ENCODE measurements at places on chromosomes 7 and 10. TPM values are rescaled to one million over a fixed set of nuclear protein-coding genes. Genes with fewer than 3 reads are reported as not detected.
A peak's percentile ranks its signal among the peaks of the same experiment; 100 is the strongest.

The CCDC172 gene
- total RNA-seq: not detected

The H2BK1 gene
- 6.8 TPM for total RNA-seq

The SCIN gene
- total RNA-seq: 0.16 TPM

The SPDYE2B gene
- not detected for total RNA-seq

The HOXA10 gene
- total RNA-seq: not detected

The CYP2E1 gene
- 2.4 TPM for total RNA-seq

The MNX1 gene
- total RNA-seq: 0.30 TPM

The MYO3A gene
- total RNA-seq: 0.46 TPM

- no peak for DNase-seq
These were observed 148.5 kb downstream of the PTPN20 start for GRCh38 chr10:47059606-47060311.

DNA sequence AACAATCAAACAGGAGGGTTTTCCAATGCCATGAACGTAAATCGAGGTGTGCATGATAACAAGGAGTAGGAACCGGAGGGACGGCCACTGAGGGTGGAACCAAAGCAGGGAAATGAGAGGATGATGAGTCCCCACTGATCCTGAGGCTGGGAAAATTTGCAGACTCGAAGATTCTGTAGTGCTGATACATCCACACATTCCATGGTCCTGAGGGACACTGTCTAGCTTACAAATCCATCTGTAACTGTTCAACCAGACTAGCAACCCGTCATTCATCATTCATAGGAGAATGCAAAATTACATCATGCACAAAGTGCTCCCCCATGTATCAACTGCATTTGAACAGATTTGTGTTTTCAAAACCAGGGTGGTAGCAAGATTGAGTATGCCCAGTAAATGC, 189.7 kb downstream of the PTPRN2 start:
- DNase-seq: no peak

GRCh38 chr7:132337450-132338080, 238.7 kb downstream of the PLXNA4 start:
- no peak for DNase-seq

DNA sequence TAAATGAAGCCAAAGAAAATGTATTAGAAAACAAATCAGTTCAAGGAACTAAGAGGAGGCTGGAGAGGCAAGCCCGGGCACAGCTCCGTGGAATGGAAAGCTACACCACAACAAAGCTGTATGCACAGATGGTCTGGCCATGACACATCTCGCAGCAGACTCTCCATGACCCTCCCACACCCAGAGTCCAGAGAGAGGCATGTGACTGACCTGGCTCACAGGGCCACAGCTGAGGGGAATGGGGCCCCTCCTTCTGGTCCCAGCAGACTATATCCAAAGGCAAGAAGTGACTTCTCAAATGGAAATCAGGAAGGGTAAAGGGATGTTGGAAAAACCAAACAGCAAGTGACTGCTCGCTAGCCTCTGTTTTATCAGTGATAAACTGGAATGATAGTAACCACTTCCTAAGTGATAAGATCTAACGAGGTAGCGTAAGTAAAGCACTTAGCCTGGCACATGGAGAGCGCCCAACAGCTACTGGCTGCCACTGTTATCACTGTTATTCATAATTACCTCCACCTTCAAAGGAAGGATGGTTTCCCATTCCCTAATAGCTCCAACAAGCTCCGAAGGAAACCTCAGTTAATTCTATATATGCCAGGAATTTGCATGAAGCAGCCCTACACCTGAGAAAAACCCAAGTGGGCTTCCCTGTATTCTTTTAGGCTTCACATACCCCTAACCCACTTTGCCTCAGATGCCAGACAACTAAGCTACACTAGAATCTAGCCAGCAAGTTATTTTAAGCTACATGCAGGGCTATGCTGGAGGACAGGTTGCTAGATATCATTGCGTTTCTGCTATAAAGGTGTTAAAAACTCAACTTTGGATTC, 8.4 kb downstream of the OSBPL3 start:
- no peak for DNase-seq

DNA sequence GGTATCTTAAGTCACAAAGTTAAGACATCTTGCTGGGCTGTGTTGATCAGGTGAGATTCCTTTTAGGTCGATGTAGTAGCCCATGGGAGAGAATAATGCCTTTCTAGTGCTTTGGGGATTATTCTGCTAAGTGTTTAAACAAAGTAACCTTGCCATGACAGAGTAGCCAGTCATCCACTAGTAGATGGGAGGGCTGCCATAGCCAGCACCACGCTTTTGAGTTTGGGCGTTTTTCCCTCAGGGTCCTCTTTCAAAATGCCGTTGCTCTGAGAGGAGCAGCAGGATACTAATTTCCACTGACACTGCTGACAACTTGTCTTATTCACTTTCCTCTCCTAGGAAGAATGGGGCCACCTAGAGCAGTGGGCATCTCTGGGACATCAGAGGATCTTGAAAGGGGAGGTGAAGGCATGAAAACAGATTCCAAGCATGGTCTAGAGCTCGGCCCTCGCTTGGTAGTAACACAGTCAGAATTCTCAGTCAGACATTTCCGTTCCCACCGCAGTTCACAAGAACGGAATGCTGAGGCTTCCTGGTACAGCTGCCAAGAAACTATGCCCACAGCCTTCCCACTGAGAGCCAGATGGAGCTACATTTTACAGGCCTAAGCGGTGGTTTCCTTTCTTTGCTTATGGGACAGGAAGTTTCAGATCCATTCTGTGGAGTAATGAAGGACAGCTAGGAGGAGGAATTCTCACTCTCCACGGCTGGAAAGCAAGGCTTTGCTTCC, 15.3 kb upstream of the RSU1 start:
- DNase-seq: no peak

DNA sequence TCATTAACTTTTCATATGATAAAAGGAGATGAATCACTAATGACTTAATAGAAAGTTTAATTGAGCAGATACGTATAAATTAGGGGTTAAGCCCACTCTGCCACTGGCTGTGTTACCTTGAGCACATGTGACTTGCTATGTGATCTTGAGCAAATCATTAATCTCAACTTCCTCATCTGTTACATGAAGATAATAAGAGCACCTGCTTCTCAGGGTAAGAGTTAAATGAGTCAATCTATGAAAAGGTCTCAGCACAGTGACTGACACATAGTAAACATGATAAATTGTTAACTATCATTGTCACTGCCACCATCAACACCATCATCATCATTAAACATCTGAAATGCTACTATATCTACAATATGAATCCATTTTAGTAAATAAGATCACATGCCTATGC, 110.8 kb downstream of the TPK1 start:
- no peak for DNase-seq

- peak; percentile 61 for DNase-seq
These were observed 13.5 kb upstream of the BAMBI start for GRCh38 chr10:28663576-28664368.

DNA sequence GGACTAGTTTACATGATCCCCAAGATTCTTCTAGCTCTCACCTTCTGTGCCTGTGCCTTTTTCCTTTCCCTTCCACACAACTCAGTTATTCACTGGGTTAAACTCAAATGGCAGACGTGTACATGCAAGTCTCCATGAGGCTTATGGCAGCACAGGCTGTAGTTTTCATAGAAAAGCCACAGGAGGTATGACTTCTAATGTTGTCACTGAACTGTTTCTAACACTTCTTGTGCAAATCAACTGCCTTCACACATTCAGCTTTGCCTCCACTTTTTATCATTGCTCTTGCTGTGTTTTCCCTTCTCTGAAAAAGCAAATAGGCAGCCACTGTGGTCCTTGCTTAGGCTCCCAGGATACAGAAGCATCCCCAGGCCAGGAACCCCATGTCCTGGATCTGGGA, 5.3 kb upstream of the GIMAP5 start:
- no peak for DNase-seq

- peak; percentile 58 for DNase-seq
These were observed 31.6 kb upstream of the LEP start for GRCh38 chr7:128209229-128210035.
